ENCODE measurements at places on chromosomes 11 and 22. TPM values are rescaled to one million over a fixed set of nuclear protein-coding genes. Genes with fewer than 3 reads are reported as not detected.

DNA sequence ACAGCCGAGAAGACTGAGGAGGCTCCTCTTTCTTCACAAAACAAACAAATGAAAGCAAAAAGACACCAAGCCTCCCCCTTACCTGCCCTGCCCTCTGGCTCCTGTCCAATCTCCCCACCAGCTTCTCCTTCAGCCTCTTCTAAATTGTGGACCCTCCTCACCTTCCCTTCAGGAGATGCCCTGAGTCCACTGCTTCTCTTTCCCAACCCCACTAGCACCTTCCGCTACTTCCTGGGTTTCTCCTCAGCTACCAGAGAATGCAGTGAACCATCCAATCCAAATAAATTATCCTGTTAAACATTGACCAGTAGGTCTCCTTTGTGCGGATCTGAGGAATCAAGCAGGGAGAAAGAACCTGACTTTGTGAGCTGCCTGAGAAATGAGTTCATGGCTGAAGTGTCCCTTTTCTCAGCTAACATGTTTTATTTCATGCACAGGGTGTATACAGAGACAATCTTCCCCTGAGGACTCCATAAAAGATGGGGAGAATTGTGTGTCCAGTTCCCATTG lies 63.2 kb upstream of the VPREB1 start:
- no peak for DNase-seq

ZNRF3 gene
- 8.2 TPM for polyA plus RNA-seq

PIK3IP1 gene
- 13.9 TPM for polyA plus RNA-seq

GRCh38 chr11:1481483-1481825 lies 5.1 kb downstream of the MOB2 start:
- DNase-seq: no peak

GRCh38 chr11:36574486-36574885 lies 6.7 kb downstream of the RAG1 start:
- DNase-seq: no peak

GRCh38 chr11:47005441-47005840 lies 68.9 kb downstream of the CSTPP1 start:
- peak; percentile 11 for DNase-seq
